ENCODE measurements at places on chromosomes 3 and 15. TPM values are rescaled to one million over a fixed set of nuclear protein-coding genes. Genes with fewer than 3 reads are reported as not detected.

GRCh38 chr15:84552896-84553295, 47.9 kb upstream of the ZSCAN2 start:
- peaks cover 14% of the 10 kb centered on the region for H3K36me3 ChIP-seq
- H3K27ac ChIP-seq, result no peak overlapping the region
- DNase-seq, result no peak
- H3K27me3 ChIP-seq, result no peaks in the 10 kb centered on the region

GRCh38 chr3:197495499-197495898, 60.3 kb downstream of the BDH1 start:
- no peak overlapping the region for H3K27ac ChIP-seq
- no peaks in the 10 kb centered on the region for H3K27me3 ChIP-seq
- H3K4me3 ChIP-seq, result no peak overlapping the region
- DNase-seq, result no peak
- peaks cover 29% of the 10 kb centered on the region for H3K4me1 ChIP-seq
- H3K36me3 ChIP-seq, result no peaks in the 10 kb centered on the region

GRCh38 chr3:61526308-61526707, 35.1 kb upstream of the PTPRG start:
- no peak for DNase-seq
- no peak overlapping the region for H3K27ac ChIP-seq
- peaks cover 10% of the 10 kb centered on the region for H3K4me1 ChIP-seq
- no peaks in the 10 kb centered on the region for H3K36me3 ChIP-seq

GRCh38 chr3:127666676-127667075, 6.1 kb upstream of the ABTB1 start:
- H3K27me3 ChIP-seq, result no peaks in the 10 kb centered on the region
- H3K27ac ChIP-seq, result no peak overlapping the region
- H3K4me1 ChIP-seq, result no peaks in the 10 kb centered on the region
- H3K4me3 ChIP-seq, result no peak overlapping the region

DNA sequence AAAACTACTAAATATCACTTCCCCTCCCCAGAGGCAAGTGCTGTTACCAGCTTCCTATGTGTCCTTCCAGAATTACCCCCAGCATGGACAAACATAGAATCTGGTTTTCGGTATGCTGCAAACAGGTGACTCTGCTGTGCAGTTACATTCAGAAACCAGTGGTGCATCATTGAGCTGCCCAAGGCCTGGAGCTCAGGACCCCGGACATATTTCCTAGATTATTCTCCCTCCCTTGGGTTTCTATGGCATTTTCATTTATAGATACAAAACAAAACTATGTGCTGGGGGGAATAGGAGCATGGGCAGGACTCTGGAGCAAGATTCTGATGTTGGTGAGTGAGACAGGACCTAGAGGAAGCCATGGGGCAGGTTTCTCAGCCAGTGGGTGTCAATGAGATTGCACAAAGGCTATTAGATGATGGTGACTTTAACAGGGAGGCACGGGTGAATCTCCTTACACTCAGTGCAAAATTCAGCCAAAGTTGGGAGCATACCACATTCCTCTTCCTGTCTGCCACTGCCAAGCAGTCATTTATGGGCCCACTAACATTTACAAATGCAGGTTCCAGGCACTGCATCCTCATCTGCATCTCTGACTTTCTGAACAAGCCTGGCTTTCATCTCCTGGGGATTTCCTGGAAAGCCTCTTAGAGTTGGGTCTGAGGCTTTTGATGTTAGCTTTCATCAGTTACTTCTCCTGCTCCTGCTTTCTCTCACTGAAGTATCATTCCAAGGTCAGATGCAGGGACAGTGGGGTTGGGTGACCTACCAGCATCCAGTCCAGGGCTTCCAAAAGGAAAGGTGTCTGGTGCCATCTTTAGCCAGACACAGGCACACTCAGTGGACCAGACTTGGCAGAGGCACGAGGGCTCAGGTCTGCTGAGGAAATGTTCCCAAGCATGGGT, 44.5 kb downstream of the CMTM7 start:
- H3K4me1 ChIP-seq, result peaks cover 15% of the 10 kb centered on the region
- H3K27me3 ChIP-seq, result no peaks in the 10 kb centered on the region
- no peak for DNase-seq

GRCh38 chr3:54830658-54831057, 97.2 kb downstream of the LRTM1 start:
- H3K36me3 ChIP-seq, result no peaks in the 10 kb centered on the region
- H3K27me3 ChIP-seq, result no peaks in the 10 kb centered on the region
- peak; percentile 61 for DNase-seq

DNA sequence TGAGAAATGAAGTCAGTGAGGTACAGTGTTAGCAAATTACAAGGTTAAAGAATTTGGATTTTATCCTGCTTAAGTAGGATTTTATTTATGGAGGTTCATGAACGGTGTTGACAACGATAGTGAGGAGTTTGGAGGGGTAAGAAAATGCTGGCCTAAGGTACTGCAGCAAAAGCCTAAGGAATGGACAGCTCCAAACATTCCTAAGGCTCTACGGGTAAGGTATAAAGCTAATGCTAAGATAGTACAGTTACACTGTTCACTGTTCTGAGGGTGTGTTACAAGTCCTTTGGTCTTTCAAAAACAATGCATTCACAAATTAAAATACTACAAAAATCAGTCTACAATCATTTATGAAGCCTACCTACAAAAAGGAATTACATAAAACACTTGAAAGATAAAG, 7.3 kb downstream of the MTMR10 start:
- H3K27me3 ChIP-seq, result no peaks in the 10 kb centered on the region
- no peak overlapping the region for H3K27ac ChIP-seq
- H3K4me1 ChIP-seq, result peaks cover 21% of the 10 kb centered on the region
- no peak overlapping the region for H3K4me3 ChIP-seq
- H3K36me3 ChIP-seq, result peaks cover 28% of the 10 kb centered on the region

- H3K27ac ChIP-seq, result no peak overlapping the region
- DNase-seq, result no peak
Measured at GRCh38 chr15:92421976-92422375, 28.3 kb downstream of the ST8SIA2 start.

- no peak overlapping the region for H3K4me3 ChIP-seq
- no peaks in the 10 kb centered on the region for H3K27me3 ChIP-seq
- peaks cover 11% of the 10 kb centered on the region for H3K4me1 ChIP-seq
Measured at GRCh38 chr15:51368307-51368706, 26.9 kb downstream of the GLDN start.

DNA sequence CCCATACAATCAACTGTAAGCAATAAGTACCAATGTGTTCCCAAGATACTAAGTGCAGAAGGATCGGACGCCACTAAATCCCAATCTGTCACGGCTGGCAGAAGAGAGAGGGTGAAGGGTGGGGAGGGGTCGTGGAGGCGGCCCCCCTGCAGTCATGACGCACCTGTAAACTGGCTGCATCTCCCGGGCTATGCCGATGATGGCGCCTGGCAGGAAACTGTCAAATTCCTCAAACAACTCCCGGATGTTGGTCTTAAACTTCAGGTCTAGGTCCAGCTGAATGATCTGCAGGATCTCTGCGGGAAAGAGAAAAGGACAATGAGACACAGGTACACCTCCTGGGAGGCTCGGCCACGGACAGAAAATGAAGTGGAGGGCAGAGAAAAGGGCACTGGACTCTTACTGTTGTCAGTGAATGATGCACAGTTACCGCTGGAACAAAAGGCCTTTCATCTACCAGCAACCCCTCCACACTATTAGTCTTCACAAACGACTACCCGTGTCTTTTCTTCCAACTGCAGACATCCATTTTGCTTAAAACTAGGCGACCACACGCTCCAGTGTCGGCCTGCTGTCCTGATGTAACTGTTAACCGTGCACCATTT, 114.6 kb downstream of the XXYLT1 start:
- H3K4me1 ChIP-seq, result peaks cover 25% of the 10 kb centered on the region
- peak overlapping the region; percentile 31 for H3K27ac ChIP-seq
- no peaks in the 10 kb centered on the region for H3K36me3 ChIP-seq
- no peak overlapping the region for H3K4me3 ChIP-seq
- no peak for DNase-seq
- H3K27me3 ChIP-seq, result no peaks in the 10 kb centered on the region

DNA sequence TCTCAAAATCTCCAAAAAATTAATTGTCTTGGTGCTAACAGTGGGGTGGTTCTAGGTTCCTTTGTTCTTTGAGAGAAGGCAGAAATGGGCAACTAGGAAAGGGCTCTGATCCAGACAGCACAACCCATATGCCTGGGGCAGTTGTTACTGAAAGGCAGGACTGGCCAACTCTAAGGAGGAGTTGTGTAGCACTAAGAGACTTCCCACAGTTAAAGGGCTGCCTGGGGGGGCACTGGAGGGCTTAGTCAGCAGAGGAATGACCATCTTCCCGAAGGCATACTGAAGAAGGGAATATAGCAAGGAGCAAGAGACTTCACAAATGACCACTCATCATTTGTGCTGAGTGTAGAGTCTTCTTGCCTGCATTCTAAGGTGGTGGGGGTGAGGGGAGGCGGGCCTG, 15.8 kb downstream of the ILDR1 start:
- H3K36me3 ChIP-seq, result no peaks in the 10 kb centered on the region
- no peak overlapping the region for H3K27ac ChIP-seq
- no peak for DNase-seq
- H3K4me1 ChIP-seq, result peaks cover 6% of the 10 kb centered on the region
- H3K4me3 ChIP-seq, result no peak overlapping the region

GRCh38 chr3:19155375-19155774, 7.1 kb downstream of the KCNH8 start:
- no peak for DNase-seq
- no peaks in the 10 kb centered on the region for H3K36me3 ChIP-seq
- H3K4me1 ChIP-seq, result no peaks in the 10 kb centered on the region
- no peak overlapping the region for H3K27ac ChIP-seq
- H3K27me3 ChIP-seq, result peaks cover 27% of the 10 kb centered on the region

- DNase-seq, result no peak
- no peaks in the 10 kb centered on the region for H3K4me1 ChIP-seq
- peaks cover 64% of the 10 kb centered on the region for H3K27me3 ChIP-seq
- no peak overlapping the region for H3K4me3 ChIP-seq
Measured at GRCh38 chr3:164550857-164551256, 527.4 kb downstream of the SI start.

DNA sequence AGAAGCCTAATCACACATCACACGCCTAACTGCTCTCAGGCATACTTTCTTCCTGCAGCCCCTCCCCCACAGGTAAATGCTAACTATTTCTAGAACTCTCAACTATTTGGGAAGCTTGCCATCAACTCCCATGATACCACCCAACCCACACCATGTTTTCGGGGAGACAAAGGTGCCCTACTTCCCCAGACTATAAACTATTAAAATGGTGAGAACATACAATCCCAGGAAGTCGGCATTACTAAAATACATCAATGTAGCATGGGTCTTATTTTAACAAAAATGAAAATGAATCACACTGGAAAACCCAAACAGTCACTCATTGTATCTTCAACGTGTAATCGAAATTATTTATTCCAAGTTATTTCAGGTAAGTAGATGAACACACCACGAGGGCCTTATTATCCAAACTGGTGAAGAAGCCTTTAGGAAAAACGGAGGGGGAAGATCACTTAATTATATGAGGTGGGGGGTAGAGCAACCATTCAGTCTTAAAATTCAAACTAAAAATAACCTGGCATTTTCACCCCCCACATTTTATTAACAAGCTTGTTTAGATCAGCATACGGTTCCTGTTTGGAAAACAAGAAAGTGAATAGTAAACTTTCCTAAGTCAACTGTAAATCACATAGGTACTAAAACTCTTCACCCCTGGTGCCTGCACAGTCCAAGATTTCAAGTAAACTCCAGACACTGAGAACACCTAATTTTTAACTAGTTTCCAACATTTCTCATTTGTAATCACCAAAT, 1.9 kb downstream of the TBL1XR1 start:
- H3K36me3 ChIP-seq, result peaks cover 9% of the 10 kb centered on the region
- H3K27ac ChIP-seq, result peak overlapping the region; percentile 89
- no peaks in the 10 kb centered on the region for H3K27me3 ChIP-seq
- DNase-seq, result peak; percentile 65
- peaks cover 34% of the 10 kb centered on the region for H3K4me1 ChIP-seq

DNA sequence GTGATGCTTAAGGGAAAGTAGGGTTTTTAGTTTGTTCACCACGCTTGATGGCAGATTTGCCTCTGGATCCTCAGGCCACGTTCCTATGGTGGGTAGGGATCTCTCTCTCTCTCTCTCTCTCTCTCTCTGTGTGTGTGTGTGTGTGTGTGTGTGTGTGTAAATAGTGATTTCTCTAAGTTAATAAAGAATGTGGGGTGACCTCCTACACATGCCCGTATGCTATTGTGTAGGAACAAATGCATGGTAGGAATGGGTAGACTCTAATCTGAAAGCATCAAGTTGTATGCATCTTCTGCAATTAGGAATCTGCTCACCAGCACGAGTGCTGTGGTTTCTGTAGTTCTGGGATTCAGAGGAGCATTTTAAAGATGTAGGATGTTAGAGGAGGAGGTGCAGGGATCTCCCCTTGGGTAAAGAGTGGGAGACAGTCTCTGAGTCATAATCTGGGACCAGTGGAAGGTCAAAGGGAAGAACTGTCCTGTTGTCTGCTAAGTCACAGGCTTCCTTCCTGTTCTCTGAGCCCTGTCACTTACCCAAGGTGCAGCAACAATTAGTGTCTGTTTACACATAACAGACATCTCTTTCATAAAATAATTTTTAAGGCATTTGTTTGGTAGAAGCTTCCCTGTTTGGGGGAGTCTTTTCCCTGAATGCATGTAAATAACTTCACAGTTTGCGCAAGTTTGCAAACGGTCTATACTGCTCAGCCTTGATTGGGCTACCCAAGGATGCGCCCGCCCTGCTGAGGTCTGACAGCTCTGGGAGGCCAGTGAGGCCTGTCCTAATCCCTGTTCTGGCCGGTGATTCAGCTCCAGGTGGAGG, 139.8 kb downstream of the IGF1R start:
- no peak overlapping the region for H3K4me3 ChIP-seq
- no peaks in the 10 kb centered on the region for H3K27me3 ChIP-seq
- peak; percentile 11 for DNase-seq
- H3K4me1 ChIP-seq, result peaks cover 13% of the 10 kb centered on the region
- no peaks in the 10 kb centered on the region for H3K36me3 ChIP-seq

GRCh38 chr3:108441071-108441507, 69.3 kb downstream of the MYH15 start:
- no peaks in the 10 kb centered on the region for H3K36me3 ChIP-seq
- no peaks in the 10 kb centered on the region for H3K4me1 ChIP-seq
- no peak overlapping the region for H3K27ac ChIP-seq
- DNase-seq, result no peak

GRCh38 chr3:171194965-171195364, 168.4 kb upstream of the SLC2A2 start:
- peaks cover 37% of the 10 kb centered on the region for H3K4me1 ChIP-seq
- H3K27ac ChIP-seq, result no peak overlapping the region

VILL gene
- total RNA-seq, result not detected

ESYT3 gene
- 0.44 TPM for total RNA-seq

NPAP1 gene
- total RNA-seq, result not detected

TMEM212 gene
- not detected for total RNA-seq

CATSPER2 gene
- 7.0 TPM for total RNA-seq

GOLGA8N gene
- total RNA-seq, result 9.1 TPM

BHLHE40 gene
- total RNA-seq, result 27.9 TPM

SNX22 gene
- 0.16 TPM for total RNA-seq

ANKUB1 gene
- total RNA-seq, result not detected

GPR62 gene
- total RNA-seq, result not detected

TMIE gene
- total RNA-seq, result 0.26 TPM

HRG gene
- 0.16 TPM for total RNA-seq

Data from MCF 10A (cell line).